ENCODE measurements at places on chromosomes 12 and 14.
A peak's percentile ranks its signal among the peaks of the same experiment; 100 is the strongest.

DNA sequence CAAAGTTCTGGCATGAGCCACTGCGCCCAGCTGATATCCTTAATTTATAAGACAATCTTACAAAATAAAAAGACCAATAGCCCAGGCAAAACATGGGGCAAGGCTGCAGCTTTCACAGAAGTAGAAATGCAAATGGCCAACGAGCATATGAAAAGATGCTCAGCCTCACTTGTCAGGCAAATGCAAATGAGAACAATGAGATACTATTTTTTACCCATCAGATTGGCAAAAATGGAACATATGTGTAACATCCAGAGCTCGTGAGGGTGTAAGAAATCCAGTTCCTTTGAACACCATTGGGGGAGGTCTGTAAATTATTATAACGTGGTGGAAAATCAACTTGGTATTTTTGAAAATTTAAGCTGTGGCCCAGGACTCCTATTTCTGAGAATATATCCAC lies 14.6 kb downstream of the MAP1LC3B2 start:
- no peak for DNase-seq

- no peak for DNase-seq
Measured at GRCh38 chr14:28323366-28323765, 443.2 kb upstream of the FOXG1 start.

DNA sequence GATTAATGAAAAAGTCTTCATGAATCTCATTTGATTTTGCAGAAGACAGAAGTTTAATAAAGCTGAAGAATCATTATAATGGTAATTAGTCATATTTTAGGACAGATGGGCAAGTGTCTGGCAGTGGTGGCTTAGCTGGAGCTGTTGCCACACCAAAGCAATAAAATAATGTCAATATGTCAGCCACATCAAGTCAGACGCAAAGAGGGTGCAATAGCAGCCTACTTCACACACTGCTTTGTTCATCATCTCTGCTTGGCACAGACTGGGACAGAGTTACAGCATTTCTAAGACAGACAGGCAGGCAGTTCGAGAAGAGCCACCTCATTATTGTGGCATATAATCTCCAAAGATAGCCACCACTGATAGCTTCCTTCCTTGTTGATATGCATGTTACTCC lies 16.9 kb upstream of the KRR1 start:
- DNase-seq, result no peak

DNA sequence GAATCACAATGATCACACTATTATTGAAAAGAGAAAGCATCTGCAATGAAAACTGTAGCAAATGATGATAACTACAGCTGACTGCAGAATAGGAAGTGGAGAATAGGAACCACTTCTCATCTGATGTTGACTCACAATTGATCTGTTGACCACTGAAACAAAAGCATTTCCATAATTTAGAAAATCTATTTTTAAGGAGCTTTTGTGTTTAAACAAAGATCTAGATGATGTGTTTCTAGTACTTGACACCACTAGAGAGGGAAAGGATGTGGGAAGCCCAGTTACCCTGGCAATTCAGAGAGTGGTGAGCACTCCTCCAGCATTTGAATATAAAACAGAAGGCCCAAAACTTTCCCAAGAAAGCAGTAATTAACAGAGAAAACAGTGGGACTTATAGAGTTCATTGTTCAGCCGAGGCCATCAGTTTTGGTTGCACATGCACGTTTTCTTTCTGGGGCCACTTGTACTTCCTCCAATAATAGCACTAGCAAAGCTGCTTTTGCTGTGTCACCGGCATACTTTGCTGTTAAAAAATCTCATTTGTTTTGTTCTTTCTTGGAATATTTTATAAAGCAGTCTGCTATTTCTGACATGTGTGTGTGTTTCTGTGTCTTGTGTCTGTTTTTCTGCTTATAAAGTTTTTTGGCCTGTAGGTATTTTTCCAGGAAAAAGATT lies 76.1 kb upstream of the HECTD1 start:
- DNase-seq, result no peak

GRCh38 chr12:16407346-16407745 lies 59.9 kb downstream of the MGST1 start:
- no peak for DNase-seq

DNA sequence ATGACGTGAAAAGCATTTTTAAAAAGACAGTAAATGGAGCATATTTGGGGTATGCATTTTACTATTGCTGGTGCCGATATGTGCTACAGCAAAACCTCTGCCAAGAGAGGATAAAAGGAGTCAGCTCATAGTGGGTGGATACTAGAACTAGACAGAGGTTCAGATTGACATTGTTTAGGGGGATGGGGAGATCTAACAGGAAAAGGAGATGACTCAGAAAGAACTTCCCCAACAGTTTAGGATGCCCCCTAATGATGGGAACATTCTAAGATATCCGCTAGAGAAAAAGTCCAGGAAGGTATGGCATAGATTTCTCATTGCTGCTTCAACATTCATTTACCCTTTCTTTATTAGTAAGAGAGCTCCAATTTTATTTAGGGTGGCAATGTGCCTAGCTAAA lies 110.5 kb upstream of the CLEC14A start:
- DNase-seq, result no peak

- DNase-seq, result no peak
Measured at GRCh38 chr14:36751106-36751505, 89.4 kb downstream of the PAX9 start.

GRCh38 chr12:79200176-79200575 lies 335.6 kb downstream of the SYT1 start:
- no peak for DNase-seq

- DNase-seq, result no peak
Measured at GRCh38 chr12:24721191-24721590, 227.7 kb downstream of the BCAT1 start.

DNA sequence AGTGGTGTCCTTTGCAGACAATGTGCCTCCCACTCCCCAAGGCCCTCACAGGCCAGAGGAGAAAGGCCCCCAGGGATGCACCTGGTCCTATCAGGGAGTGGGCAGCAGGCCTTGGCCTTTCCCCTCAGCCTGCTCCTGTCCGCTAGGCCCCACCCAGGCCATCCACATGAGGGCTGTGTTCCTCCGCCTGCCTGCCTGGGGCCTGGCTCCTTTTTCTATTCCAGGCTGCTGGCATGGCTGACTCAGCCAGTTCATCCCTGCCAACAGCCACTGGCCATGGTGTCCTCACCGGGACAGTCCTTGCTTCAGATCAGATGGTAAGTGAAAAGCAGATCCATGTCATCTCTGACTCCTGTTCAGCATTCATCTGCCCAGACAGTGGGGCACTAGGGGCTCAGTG lies 13.4 kb downstream of the ISM2 start:
- no peak for DNase-seq

- DNase-seq, result no peak
Measured at GRCh38 chr12:45660330-45660729, 69.2 kb upstream of the ARID2 start.

- no peak for DNase-seq
Measured at GRCh38 chr14:68696721-68697495, 96.0 kb downstream of the ZFP36L1 start.

- peak; percentile 17 for DNase-seq
Measured at GRCh38 chr14:100440758-100441203, 117.6 kb downstream of the SLC25A47 start.

GRCh38 chr12:65561798-65562382 lies 262.4 kb upstream of the HMGA2 start:
- DNase-seq, result no peak

- DNase-seq, result no peak
Measured at GRCh38 chr12:75982979-75983660, 48.5 kb downstream of the PHLDA1 start.

GRCh38 chr12:92971859-92972524 lies 42.9 kb upstream of the EEA1 start:
- no peak for DNase-seq

GRCh38 chr14:71618047-71618446 lies 314.2 kb upstream of the RGS6 start:
- DNase-seq, result no peak

- peak; percentile 93 for DNase-seq
Measured at GRCh38 chr14:99971087-99971940, 93.9 kb upstream of the EVL start.

DNA sequence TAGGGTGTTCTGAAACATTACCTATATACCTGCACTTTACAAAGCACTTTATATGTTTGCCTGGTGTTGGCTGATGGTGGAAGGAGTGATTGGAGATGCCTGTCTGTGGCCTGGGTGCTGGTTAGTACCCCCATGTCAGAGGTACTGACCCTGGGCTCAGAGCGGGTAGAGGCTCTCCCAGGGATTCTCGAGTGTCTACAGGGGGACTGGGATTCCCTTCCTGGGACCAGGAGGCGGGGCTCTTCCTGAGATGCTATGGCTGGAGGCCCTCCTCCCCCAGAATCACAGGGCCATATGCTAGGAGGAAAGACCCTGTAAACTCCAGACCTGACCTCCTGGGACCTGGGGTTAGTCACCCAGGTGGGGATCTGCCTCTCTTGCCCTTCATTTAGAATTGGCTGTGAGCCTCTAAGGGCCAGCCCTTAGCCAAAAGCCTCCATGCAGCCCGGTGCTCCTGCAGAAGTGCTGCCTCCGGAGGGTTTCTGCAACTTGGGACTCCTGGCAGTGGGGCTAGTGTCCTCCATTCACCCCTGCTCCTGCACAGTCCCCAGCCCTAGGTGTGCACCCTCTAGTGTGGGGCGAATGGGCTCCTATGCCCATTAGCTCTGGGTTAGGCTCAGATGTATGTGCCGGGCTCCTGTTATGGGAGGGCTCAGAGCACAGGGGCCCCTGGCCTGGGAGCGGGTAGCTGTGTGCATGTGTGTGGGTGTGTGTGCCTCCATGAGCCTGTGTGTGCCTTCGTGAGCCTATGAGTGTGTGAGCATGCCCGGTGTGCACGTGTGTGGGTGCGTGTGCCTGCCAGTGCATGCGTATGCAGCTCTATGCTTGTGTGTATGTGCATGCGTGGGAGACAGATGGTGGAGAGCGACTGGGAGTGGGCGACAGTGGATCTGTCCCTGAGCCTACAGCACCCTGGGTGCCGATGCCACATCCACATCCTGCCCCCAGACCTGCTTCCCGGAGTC lies 36.6 kb downstream of the RTL1 start:
- no peak for DNase-seq

DNA sequence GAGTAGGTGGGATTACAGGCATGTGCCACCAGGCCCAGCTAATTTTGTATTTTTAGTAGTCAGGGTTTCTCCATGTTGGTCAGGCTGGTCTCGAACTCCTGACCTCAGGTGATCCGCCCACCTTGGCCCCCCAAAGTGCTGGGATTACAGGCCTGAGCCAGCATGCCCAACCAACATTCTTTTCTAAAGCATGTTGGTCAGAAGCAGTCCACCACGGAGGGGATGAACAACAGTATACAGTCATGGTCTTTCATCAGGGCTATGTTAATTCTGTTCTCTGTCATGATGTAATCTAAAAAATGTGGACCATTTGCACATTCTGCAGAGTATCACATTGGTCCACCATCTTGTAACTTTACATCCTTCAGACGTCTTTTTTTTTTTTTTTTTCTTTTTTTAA lies 3.6 kb downstream of the MRPL51 start:
- DNase-seq, result no peak

DNA sequence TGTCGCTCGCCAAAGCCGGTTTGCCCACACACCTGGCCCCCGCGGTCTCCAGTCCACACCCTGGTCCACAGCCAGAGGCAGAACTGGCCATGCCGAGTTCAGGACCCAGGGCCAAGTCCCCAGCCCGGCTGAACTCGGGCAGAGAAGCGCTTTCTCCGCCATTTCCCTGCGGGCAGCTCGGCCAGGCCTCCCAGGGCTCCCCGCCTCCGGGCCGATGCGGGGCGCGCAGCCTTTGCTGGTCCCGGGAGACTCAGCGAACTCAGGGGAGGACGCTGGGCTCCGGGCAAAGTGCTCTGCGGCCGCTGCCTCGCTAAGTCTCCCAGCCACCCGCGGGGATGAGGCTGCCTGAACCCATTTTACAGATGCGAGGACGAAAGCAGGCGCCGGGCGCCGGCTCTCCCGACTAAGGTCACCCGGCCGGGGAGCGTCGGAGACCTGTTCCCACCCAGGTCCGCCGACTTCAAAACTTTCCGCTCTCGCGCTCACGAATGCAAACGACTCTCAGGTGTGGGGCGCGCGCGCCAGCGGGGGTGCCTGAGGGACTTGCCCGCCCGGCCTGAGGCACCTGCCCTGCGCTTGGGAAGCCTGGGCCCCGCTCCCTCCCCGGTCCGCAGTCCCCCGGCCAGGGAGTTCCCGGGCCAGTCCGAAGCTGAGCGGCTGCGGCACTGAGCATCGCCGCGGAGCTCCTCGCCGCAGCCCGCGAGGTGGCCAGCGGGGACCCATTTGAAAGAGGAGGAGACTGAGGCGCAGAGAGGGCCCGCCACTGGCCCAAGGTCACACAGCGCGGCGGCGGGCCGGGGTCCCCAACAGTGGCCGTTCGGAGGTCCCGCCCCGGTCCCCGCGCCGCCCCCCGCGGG lies 627 bp downstream of the TESC start:
- DNase-seq, result no peak

DNA sequence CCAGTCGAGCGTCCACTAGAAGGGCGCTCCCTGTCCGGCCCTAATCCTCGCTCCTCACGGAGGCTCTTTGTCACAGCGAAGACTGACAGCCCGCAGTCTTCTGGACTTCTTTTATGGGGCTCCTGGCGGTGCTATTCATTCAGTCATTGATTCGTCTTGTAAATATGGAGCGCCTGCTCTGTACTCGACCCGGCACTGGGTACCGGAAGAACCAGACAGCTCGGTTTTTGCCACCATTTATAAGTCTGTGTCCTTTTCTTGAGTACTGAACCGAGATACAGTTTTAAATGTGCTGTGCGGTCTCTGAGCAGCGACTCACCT lies 570 bp downstream of the DMAC2L start:
- no peak for DNase-seq

GRCh38 chr14:54354096-54354495 lies 42.7 kb upstream of the CDKN3 start:
- DNase-seq, result no peak

DNA sequence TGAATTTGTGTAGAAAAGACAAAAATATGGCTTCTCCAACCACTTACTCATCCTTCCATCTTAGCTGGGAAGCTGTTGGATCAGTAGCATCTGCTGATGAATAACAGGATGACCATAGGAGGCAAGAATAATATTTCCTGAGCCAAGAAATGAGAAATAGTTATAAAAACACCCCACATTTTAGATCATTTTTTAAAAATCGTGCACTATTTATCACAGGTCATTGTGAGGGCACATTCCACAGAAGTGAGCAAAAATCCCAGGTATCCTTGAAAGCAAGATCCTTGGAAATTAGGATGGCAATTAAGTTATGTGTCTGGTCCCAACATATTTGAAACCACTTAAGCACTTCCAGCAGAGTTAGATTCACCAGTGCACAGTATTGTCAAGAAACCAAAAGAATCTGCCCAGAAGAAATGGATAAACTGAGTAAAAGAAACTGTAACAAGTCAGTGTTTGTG lies 8.4 kb downstream of the FAR2 start:
- no peak for DNase-seq

- DNase-seq, result peak; percentile 62
Measured at GRCh38 chr12:2963154-2963759, 4.1 kb downstream of the TEAD4 start.

GRCh38 chr14:85038526-85039352 lies 491.2 kb upstream of the FLRT2 start:
- no peak for DNase-seq

DNA sequence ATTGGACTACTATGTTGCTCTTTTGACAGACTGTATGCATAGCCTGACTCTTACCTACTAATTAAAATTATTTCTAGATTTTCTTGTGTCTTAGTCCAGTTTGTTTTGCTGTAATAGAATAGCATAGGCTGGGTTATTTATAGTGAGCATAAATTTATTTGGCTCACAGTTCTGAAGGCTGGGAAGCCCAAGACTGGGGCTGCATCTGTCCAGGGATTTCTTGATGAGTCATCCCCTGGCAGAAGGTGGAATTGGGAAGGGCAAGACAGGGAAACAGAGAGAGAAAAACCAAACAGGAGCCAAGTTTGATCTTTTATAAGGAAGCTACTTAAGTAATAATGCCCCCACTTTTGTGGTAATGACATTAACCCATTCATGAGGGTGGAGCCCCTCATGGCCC lies 759.2 kb upstream of the LRFN5 start:
- DNase-seq, result no peak

All from ecto neural progenitor cell (in vitro differentiated cells).